PC-9 (cell line): ENCODE measurements at places on chromosomes 7 and 10.

- H3K4me3 ChIP-seq, result no peak overlapping the region
- H3K36me3 ChIP-seq, result no peaks in the 10 kb centered on the region
- no peak for DNase-seq
Measured at GRCh38 chr10:14683256-14683655, 91.4 kb downstream of the FAM107B start.

GRCh38 chr10:102455893-102456471, 4.6 kb upstream of the C10orf95 start:
- no peaks in the 10 kb centered on the region for H3K36me3 ChIP-seq
- H3K27ac ChIP-seq, result peak overlapping the region; percentile 41; the same call in 1 of the 2 replicates
- no peak overlapping the region for H3K4me3 ChIP-seq
- no peaks in the 10 kb centered on the region for H3K27me3 ChIP-seq
- DNase-seq, result no peak
- peaks cover 13% of the 10 kb centered on the region for H3K4me1 ChIP-seq

GRCh38 chr10:102994531-102995295, 76.6 kb downstream of the CNNM2 start:
- H3K27ac ChIP-seq, result no peak overlapping the region
- no peaks in the 10 kb centered on the region for H3K27me3 ChIP-seq
- H3K36me3 ChIP-seq, result no peaks in the 10 kb centered on the region
- DNase-seq, result no peak

DNA sequence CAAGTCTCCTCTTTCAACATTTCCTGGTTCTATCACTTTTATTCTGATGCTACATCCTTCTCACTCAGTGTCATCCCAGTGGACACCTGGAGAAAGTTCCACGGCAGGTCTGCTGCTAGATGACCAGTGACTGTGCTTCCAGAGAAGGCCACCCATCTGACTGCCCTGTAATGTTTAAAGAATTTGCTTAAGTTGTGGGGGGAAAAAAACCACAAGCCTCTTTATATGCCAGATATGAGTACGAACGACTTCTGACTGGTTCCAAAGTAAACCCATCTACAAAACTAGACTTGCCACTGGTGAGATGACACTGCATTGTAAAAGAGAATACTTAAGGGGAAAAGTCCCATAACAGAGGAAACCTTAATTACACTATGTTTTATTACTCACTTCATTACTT, 69.6 kb upstream of the VWC2 start:
- no peaks in the 10 kb centered on the region for H3K4me1 ChIP-seq
- no peak for DNase-seq
- H3K4me3 ChIP-seq, result no peak overlapping the region
- H3K27me3 ChIP-seq, result peaks cover 56% of the 10 kb centered on the region
